Fibroblast of lung (primary cell): ENCODE measurements at places on chromosomes 6 and 20. TPM values are rescaled to one million over a fixed set of nuclear protein-coding genes. Genes with fewer than 3 reads are reported as not detected.

ARHGAP40 gene
- total RNA-seq, result not detected in 2 replicates

GATA5 gene
- 0.26 and 0.83 TPM in 2 replicates for total RNA-seq

MUC21 gene
- not detected in 2 replicates for total RNA-seq

GSTA2 gene
- not detected in 2 replicates for total RNA-seq

COX4I2 gene
- total RNA-seq, result not detected in 2 replicates

ULBP3 gene
- total RNA-seq, result 6.2 and 10.2 TPM in 2 replicates

UBD gene
- not detected in 2 replicates for total RNA-seq
